ENCODE measurements at places on chromosomes 3 and 15.

DNA sequence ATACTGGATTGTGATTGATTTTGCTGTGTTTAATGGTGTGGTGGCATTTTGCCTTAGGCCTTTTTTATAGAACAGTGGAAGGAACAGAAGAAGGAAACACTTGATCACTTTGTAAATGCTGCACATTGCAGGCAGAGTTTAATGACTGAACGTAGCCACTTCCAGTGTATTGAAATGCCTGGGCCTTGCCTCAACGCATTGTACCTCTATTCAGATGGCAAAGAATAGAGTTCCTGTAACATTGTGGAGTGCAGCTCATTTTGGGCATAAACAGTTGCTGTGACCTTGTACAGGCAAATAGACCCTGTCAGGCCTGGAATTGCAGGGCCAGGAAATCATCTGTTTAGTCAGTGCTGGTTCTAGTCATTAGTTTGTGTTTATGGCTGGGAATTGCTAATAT, 225.0 kb downstream of the EPHA3 start:
- no peak for DNase-seq

- DNase-seq, result no peak
These were observed 66.2 kb upstream of the CGNL1 start for GRCh38 chr15:57309856-57310760.

GRCh38 chr3:112456147-112456546, 43.1 kb downstream of the BTLA start:
- DNase-seq, result no peak

DNA sequence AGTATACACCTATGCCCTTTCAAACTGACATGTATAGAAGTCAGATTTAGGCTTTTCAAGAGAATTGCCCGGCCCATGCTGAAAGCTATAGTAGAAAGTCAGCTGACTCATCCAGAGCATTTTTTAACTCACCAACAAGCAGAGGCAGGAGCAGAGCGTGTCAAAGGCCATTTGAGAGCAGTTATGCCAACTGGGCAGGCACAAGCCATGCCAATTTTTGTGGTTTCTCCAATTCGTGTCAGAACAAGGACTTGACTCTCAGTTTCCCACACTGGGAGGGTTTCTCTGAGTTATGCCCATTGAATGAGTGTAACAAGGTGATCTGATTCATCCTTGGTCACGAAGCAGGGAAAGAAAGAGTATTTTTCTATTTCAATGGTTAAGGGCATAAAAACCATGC, 403.3 kb upstream of the THBS1 start:
- no peak for DNase-seq

DNA sequence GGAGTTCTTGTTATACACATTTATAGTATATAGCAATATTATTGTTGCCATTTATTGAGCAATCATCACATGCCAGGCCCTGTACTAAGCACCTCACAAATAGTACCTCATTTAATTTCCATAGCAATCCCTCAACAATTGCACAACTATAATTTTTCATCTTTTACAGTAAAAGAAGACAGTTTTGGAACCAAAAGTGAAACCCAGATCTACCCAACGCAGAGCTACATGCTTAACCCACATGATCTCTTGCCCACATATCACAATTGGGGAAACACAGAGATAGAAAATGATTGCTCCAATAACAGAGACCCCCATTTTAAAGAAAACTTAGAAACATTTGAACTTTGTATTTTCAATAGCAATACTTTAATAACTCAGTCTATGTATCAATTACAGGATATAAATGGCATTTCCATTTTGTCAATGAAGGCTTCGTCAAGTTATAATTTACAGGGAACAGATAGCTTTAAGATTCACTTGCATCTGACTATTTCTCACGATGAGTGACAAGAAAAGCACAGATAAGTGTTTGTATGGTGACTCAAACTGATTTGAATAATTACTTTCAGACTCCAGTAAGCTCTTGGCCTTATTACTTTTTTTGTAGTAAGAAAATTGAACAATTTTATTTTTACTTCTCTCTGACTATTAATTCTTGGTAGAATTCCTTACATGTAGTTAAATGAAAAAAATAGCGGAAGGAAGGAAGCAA, 38.7 kb upstream of the CCDC50 start:
- DNase-seq, result no peak

DNA sequence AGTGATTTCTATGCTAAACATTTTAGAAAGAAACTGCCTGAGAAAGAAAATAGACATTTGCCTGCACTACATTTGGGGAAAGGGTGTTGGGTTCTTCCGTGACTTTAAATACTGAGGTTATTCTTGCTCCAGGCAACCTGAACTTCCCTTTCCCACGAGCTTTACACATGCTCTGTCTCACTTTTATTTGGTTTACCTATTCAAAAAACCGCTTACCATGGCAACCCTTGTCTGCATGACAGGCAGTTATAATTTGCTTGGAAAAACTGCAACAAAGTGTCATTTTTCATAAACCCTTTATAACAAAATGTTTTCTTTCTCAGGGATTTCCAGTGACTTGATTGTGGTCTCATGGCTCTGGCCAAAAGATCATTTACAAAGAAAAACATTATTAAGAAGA, 416.3 kb upstream of the MEIS2 start:
- DNase-seq, result no peak

DNA sequence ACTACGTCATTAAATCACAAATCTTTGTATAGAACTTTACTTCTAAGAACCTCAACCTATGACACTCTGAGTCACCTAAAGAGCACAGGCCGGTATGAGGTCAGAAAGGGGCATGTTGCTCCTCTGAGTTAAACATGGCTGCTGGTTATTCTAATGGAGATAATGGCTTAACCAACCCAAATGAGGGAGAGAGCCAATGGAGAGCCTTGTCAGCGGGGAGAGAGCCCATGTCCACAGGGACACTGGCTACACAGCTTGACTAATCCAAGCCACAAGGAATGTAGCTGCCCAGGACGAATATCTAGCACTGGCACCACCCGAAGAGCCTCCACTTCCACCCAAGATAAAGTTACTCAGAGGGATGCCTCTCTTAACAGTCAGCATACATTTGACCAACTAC, 77.0 kb upstream of the STAC start:
- no peak for DNase-seq

DNA sequence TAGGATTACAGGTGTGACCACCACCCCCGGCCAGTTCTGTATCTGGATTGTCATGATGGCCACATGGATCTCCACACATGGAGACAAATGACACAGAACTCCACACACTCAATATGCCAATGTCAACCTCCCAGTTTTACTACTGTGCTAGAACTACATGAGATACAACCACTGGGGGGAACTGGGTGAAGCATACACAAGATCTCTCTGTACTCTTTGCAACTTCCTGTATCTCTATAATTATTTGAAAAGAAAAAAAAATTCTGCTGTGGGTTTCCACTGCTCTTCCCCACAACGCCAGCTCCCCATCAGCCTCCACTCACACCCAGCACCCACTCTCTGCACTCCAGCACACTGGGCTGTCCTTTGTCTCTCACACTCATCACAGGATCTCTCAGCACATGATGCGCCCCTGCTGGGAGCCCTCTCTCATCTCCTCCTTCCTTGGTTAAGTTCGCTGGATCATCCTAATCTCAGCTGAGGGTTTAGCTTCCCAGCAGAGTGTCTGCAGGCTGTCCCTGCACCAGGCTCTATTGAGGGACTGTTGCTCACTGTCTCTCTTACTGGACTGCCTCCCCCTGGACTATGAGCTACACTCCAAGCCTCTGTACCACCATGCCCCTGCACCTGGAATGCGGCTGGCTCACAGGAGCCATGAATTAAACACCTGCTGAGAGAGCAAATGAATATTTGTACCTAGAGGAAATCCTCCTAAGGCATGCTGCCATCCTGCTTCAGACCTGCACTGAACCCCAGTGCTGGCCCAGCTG, 10.7 kb upstream of the RAB43 start:
- no peak for DNase-seq

DNA sequence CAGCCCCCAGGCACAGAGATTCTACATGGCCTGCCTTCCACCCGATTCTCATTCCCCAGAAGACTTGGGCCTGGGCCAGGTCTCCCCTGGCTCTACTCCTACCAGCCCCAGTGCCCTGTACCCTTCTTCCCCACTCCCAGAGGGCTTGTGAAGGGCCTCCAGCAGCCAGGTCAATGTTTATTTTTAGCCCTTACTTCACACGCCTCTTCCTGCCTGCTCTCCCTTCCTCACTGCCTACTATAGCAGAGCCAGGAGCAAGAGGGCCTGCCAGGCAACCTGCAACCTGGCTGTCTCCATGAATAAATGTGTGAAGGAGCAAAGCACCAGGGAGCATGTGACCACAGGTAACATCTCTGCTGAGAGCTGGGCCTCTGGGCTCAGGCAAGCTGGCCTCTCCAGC, 26.4 kb upstream of the APEH start:
- no peak for DNase-seq

DNA sequence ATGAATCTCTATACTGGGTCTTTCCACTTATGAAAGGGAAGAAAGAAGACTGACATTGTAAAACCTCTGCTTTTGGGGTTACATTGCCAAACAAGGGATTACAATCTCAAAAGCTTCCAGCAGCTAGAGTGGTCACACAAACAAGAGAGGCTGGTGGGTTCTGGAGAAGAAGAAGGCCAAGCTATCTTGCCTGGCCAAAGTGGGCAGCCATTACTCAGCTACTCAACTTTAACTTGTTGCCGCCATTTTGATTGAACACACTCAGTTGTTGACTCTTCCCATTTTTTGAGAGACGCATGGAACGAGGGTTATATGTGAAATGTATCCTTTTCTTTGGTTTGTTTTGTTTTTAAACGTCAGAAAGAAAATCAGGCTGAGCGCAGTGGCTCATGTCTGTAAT, 50.9 kb downstream of the BHLHE40 start:
- no peak for DNase-seq

- DNase-seq, result peak; percentile 28
These were observed 116.4 kb upstream of the TJP1 start for GRCh38 chr15:29938361-29939335.

GRCh38 chr3:116445990-116446389, 703 bp upstream of the LSAMP start:
- no peak for DNase-seq

DNA sequence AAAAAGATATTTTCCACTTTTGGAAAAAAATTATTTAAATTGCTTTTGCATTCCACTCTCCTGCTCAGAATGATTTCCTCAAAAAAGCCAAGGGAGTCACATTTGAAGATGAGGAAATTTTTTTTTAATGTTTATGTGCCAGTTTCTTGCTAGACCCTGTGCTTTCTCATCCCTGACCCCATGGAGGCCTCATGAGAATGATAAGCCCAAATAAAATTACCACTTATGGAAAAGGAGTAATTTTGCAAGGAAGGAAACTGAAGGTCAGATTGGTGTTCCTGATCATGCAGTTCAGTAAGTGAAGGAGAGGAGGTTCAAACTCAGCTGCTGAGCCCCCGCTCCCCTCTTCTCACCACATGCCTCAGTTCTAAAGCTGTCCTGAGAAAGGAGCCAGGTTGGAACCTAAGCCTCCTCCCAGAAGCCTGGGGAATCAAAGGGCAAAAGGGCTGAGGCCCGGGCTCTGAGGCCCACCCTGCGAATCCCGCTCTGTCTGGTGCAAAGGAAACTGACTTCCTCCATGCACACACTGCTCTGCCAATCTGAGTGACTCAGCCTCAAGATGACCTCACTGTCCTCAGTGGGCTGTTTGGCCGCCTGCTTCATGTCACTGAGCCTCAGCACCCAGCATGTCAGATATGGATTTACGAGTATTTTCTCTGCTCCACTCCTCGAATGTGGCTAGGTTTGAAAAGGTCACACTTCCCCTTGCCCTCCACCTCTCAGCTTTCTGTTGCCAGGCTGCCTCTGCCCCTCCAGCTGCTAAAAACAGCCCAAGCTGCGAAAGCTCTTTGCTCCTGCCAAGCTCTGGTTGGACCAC, 56.9 kb upstream of the FLNB start:
- DNase-seq, result peak; percentile 27

DNA sequence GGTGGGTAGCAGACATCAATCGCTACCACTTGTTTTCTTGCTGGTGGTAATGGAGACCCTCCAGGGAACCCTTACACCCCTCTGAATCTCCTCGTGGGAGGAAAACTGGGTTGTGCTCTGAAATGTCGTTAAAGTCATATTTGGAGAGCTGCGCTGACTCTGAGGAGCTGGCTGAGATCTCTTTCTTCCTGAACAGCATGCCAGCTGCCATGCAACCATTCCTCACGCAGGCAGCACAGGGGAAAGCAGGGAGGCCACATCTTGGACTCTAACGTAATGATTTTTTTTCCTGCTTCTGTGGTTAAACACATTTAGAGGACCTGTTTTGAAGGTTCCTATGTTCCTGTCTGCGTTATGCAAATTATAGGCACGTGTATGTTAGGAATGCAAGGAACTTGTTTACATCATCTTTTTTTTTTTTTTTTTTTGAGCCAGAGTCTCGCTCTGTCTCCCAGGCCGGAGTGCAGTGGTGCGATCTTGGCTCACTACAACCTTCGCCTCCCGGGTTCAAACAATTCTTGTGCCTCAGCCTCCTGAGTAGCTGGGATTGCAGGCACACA, 156.7 kb downstream of the TJP1 start:
- DNase-seq, result no peak

DNA sequence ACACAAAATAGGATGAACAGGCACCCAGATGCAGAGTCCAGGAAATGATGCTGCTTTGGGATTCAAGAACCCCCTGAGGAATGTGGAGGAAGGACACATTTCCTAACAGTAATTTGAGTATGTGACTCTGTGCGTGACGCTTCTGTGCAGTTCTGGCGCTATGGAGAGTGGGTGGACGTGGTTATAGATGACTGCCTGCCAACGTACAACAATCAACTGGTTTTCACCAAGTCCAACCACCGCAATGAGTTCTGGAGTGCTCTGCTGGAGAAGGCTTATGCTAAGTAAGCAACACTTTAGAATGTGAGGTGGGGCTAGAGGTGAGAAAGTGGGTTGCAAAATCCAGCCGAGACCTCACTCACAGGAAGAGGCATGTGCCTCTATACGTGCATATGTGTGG, 28.3 kb downstream of the CAPN3 start:
- no peak for DNase-seq

- DNase-seq, result no peak
These were observed 393.1 kb downstream of the LPP start for GRCh38 chr3:188546835-188547670.

DNA sequence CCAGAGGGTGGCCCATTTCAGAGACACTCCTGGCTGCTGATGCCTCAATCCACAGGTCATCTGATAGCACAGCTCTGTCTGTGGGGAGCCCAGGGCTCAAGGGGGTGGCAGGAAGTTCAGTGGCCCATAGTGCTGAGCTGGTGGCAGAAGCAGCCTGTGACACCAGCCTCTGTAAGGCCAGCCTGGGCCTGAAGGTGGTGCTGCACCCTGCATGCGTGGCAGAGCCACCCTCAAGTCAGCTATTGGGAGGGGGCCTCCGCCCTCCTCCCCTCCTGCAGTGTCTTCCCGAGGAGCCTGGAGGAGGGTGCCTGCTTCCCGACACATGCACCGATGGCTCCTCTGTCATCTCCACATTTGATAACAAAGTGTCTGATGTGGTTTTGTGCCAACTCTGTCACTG, 3.0 kb downstream of the PLA1A start:
- no peak for DNase-seq

DNA sequence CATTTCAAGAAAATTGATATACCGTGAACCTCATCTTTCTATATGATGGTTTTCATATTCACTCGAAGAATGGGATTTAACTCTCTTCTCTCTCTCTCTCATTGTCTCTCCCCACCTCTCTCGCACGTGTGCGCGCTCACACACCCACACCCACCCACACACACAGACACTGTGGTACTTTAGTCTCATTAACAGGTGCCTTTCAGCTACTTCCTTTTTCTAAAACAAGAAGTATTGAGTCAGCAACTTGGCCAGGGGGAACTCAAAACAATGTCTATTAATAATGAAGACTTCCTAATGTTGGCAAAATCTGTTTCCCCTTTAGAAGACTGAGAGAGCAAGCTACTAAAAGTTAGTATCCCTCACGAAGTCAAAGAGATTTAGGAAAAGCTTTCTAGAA, 150.7 kb downstream of the TMCO5A start:
- DNase-seq, result no peak

GRCh38 chr3:66419036-66419435, 81.8 kb downstream of the LRIG1 start:
- DNase-seq, result no peak
